Astrocyte (in vitro differentiated cells and primary cell): ENCODE measurements at places on chromosomes 5 and 9. TPM values are rescaled to one million over a fixed set of nuclear protein-coding genes. Genes with fewer than 3 reads are reported as not detected.

The TMEM232 gene
- 1.4 and 1.7 TPM in 2 replicates for total RNA-seq

The FBN2 gene
- 105 and 176 TPM in 2 replicates for total RNA-seq

The PRDM12 gene
- total RNA-seq, result 0.23 and 0.38 TPM in 2 replicates

The NAA35 gene
- 28.7 and 31.4 TPM in 2 replicates for total RNA-seq

The LAMC3 gene
- total RNA-seq, result 0.20 and 0.55 TPM in 2 replicates

The PCDHA9 gene
- total RNA-seq, result 0.95 and 1.1 TPM in 2 replicates

The PCAT7 gene
- 3.9 and 5.2 TPM in 2 replicates for total RNA-seq

The FOXD4L3 gene
- not detected in 2 replicates for total RNA-seq
